ENCODE measurements at places on chromosomes 7 and 10.

DNA sequence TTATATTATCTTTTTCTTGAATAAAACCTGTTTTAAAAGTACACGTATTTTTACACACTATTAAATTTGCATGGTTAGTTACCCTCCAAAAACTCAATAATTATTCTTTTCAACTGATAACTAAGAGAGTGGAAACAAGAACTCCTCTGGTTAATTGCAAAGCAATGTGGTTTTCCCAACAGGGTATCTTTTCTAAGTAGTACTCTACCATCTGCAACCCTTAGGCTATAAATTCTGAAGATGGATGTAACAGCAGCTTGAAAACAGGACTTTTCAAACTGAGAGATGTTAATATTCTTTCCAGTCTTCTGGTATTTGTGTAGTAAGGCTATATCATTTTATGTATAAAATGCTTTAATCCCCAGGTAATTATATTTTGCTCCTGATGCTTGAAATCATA lies 916.1 kb upstream of the POT1 start:
- no peaks in the 10 kb centered on the region for H3K27me3 ChIP-seq
- H3K36me3 ChIP-seq, result no peaks in the 10 kb centered on the region
- no peaks in the 10 kb centered on the region for H3K4me1 ChIP-seq
- no peak overlapping the region for H3K27ac ChIP-seq
- H3K4me3 ChIP-seq, result no peak overlapping the region

GRCh38 chr10:75335191-75335590 lies 66.4 kb downstream of the ZNF503 start:
- no peaks in the 10 kb centered on the region for H3K27me3 ChIP-seq
- no peak for DNase-seq
- no peaks in the 10 kb centered on the region for H3K4me1 ChIP-seq
- no peak overlapping the region for H3K4me3 ChIP-seq
- peak overlapping the region; percentile 4 for H3K27ac ChIP-seq

GRCh38 chr10:132897516-132898381 lies 44.6 kb downstream of the CFAP46 start:
- no peak overlapping the region for H3K4me3 ChIP-seq
- no peaks in the 10 kb centered on the region for H3K36me3 ChIP-seq
- H3K27ac ChIP-seq, result no peak overlapping the region

DNA sequence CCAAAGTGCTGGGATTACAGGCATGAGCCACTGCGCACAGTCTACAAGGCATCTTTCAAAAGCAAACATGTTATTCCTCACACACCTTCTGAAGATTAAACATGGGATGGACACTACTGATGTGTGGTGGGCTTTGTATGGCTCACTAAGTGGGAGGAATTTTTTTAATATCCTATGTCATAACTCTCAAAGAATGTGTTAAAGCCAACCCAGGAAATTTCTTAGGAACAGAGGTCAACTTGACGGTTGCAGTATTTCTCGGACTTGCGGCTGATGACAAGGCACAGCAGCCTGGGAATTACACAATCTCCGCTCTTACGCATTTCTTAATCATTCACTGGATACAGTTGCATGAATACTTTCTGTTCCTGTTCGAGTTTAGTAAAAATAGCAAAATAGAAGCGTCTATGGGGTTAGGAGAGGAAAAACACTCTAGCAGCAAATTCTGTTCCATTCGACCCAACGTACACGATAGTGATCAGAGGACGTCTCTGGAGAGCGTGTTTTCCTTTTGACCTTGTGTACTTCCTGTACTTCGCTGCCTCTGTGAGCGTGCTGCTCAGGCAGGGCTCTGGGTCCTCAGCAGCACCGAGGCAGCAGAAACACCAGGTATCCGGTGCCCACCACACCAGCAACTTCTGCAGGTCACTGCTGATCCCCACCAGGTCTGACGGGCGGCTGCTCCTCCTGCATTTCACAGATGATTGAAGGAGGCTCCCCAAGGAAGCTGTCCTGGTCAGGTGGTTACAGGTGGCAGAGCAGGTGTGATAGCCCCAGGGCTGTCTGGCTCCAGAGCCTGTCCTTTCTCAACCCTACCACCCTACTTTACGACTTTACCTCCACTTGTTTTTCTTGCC lies 26.4 kb upstream of the SRGN start:
- DNase-seq, result peak; percentile 67
- H3K27ac ChIP-seq, result peak overlapping the region; percentile 89
- H3K4me1 ChIP-seq, result peaks cover 42% of the 10 kb centered on the region

- no peak overlapping the region for H3K4me3 ChIP-seq
- H3K27me3 ChIP-seq, result no peaks in the 10 kb centered on the region
- no peak overlapping the region for H3K27ac ChIP-seq
- no peak for DNase-seq
- H3K4me1 ChIP-seq, result no peaks in the 10 kb centered on the region
- no peaks in the 10 kb centered on the region for H3K36me3 ChIP-seq
These were observed 15.2 kb upstream of the CELF2 start for GRCh38 chr10:11002485-11002884.

DNA sequence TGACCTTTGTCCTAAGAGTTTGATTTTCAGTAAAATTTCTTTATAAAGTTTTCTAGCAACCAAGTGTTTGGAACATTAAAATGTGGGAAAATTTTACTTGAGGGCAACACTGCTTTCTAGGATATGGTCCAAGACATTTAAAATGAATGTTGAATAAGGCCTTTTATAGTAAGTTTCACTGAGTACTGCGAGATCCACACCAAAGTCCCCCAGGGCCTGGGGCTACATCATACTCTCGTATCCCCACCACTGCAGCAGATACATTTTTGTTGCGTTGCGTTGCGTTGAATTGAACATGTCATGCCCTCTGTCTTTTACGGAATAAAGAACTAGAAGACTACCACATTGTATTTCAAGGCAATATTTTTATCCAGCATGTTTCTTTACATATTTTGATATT lies 44.5 kb downstream of the PRTFDC1 start:
- H3K36me3 ChIP-seq, result no peaks in the 10 kb centered on the region
- H3K4me3 ChIP-seq, result no peak overlapping the region
- H3K4me1 ChIP-seq, result no peaks in the 10 kb centered on the region
- DNase-seq, result no peak
- no peaks in the 10 kb centered on the region for H3K27me3 ChIP-seq

GRCh38 chr10:118564652-118565051 lies 30.8 kb downstream of the PRLHR start:
- no peak for DNase-seq
- no peaks in the 10 kb centered on the region for H3K27me3 ChIP-seq
- H3K4me1 ChIP-seq, result no peaks in the 10 kb centered on the region
- no peaks in the 10 kb centered on the region for H3K36me3 ChIP-seq
- no peak overlapping the region for H3K4me3 ChIP-seq

DNA sequence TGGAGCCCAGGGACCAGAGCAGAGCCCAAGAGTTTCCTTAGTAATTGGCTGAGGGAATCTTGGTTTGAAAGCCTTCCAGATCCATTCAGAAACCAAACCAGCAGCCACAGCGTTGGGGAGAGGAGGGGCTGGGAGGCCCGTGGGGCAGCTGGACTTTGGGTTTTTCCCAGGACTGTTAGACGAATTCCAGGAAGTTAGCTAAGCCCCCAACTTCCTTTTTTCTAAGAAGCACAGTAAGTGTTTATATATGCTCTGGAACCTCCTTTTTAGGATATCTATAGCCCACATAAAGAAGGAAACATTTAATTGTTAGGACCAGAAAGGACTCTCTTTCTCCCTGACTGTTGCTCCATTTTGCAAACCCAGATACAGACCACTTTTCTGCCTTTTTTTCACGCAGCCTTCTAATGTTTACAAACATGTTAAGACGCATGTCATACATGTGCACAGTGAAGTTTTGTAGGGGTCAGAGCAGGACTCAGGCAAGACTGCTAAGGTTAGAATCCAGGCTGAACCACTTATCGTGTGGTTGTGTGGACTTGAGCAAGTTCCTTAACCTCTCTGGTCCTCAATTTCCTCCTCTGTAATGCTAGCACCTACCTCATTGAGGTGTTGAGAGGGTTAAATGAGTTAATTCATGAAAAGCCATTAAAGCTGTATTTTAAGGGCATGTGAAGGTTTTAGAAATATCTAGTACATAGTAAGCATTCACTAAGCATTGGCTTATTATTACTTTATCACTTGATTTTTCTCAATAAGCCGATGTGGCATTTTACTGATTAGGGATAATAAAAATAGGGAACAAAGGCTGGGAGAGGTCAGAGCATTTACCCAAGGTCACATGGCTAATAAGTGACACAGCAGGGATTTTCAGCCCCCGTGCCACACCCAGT lies 42.4 kb downstream of the TBATA start:
- H3K27me3 ChIP-seq, result no peaks in the 10 kb centered on the region
- H3K36me3 ChIP-seq, result no peaks in the 10 kb centered on the region
- peaks cover 41% of the 10 kb centered on the region for H3K4me1 ChIP-seq
- H3K27ac ChIP-seq, result peak overlapping the region; percentile 31
- DNase-seq, result peak; percentile 75
- H3K4me3 ChIP-seq, result no peak overlapping the region

DNA sequence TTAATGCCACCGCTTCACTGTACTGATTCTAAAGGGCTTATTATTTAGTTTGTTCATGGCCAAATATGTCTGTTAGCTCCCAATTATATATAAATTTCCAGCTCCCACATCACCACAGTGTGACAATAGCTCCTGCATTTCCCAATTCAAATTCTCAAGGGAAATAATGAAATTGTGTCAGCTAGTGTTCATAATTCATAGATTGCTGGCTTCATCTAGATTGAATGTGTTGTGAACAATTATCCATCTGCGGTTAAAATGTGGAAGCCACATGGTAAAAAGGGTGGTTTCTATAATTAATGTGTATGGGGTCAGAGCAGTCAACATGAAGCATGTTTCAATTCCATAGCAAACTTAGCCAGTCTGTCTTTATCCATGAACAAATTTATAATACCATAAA lies 154.3 kb downstream of the SEMA3E start:
- H3K4me1 ChIP-seq, result no peaks in the 10 kb centered on the region
- no peaks in the 10 kb centered on the region for H3K27me3 ChIP-seq
- H3K27ac ChIP-seq, result no peak overlapping the region
- no peaks in the 10 kb centered on the region for H3K36me3 ChIP-seq
- no peak overlapping the region for H3K4me3 ChIP-seq

DNA sequence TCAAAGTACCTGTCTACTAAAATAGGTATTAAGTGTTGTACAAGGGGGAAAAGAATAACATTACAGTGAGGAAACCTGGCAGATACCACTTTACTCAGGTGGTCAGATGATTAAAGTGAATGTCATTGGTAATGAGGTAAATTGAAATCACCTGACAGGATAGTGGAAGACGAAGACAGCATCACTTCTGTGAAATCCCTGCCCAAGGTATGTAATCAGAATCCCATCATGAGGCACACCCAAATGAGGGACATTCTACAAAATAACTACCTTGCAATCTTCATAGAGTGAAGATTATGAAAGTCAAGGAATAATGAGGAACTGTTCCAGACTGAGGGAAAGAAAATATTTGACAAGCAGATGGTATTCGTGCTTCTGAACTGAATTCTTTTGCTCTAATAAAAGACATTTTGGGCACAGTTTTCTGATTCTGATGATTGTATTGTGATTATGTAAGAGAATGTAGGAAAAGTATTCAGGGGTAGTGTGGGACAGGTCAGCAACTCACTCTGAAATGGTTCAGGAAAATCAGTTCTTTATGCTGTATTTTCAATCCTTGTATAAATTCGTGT lies 33.3 kb upstream of the ARMS2 start:
- no peak overlapping the region for H3K27ac ChIP-seq
- H3K36me3 ChIP-seq, result peaks cover 62% of the 10 kb centered on the region
- no peak for DNase-seq
- H3K27me3 ChIP-seq, result no peaks in the 10 kb centered on the region
- H3K4me3 ChIP-seq, result no peak overlapping the region

GRCh38 chr7:84058311-84059076 lies 136.1 kb downstream of the SEMA3A start:
- DNase-seq, result no peak
- H3K4me3 ChIP-seq, result no peak overlapping the region

DNA sequence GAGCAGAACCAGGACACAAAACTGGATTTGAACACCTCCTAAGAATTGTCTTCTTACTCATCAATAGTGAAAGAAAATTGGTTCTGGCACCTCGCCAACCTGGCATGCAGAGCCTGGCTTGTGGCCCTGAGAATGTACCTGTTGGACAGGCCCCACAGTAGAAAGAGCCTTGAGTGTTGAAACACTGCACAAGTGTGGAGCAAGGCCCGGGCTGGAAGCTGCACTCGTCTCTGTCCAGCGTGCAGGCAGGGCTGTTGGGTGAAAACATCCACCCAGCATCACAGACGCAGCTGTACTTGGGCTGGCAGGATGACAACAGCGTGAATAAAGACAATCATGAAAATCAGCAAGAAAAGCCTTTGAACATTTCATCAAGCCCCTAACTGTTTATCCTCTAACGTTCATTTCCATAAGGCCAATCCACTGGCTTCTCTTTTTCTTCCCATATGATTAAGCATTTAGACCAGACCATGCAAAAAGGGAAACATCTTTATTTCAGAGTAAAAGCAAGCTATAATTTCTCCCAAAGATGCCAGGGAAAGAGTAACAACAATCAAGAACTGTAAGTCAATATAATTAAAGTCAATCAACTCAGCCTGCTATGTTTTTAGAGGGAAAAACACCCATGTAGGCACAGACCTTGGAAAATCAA lies 15.6 kb downstream of the CUBN start:
- no peak overlapping the region for H3K27ac ChIP-seq
- no peaks in the 10 kb centered on the region for H3K4me1 ChIP-seq
- H3K36me3 ChIP-seq, result no peaks in the 10 kb centered on the region
- H3K4me3 ChIP-seq, result no peak overlapping the region

DNA sequence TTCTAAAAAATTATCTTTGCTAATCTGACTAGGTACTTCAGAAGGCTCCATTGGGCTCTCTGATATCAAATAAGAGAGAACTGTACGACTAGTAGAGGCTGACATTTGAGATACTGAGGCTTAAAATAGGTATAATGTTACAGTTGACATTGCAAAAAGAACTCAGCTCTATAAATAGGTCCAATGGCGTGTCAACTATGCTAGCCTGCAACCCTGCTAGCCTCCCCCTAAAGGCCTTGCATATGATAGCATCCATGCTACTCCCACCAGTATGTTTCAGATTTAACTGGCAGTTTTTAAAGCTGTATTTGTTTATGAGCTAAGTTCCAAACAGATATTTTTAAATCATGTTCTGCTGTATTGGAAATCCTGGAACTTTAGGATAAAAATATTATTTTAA lies at the start of gene PPP1R3A:
Gene PPP1R3A (minus strand): TSS at position 64 of the 400 bp plus-strand sequence. CDS start 13 bp downstream, at position 51.
- H3K4me3 ChIP-seq, result peak within 1 kb of the TSS; percentile 33
- H3K36me3 ChIP-seq, result no peaks in the 10 kb centered on the region
- H3K4me1 ChIP-seq, result no peaks in the 10 kb centered on the region
- H3K27me3 ChIP-seq, result no peaks in the 10 kb centered on the region
- no peak for DNase-seq
- H3K27ac ChIP-seq, result peak within 1 kb of the TSS; percentile 79

GRCh38 chr7:100190048-100190711 lies 12.5 kb downstream of the STAG3 start:
- H3K27ac ChIP-seq, result no peak overlapping the region
- no peaks in the 10 kb centered on the region for H3K4me1 ChIP-seq
- no peak for DNase-seq
- H3K36me3 ChIP-seq, result no peaks in the 10 kb centered on the region
- H3K4me3 ChIP-seq, result no peak overlapping the region

GRCh38 chr7:159062569-159062968 lies 82.1 kb downstream of the VIPR2 start:
- DNase-seq, result no peak
- no peak overlapping the region for H3K4me3 ChIP-seq
- H3K36me3 ChIP-seq, result no peaks in the 10 kb centered on the region
- H3K27me3 ChIP-seq, result no peaks in the 10 kb centered on the region

GRCh38 chr10:27536437-27536836 lies 32.3 kb downstream of the RAB18 start:
- no peak overlapping the region for H3K27ac ChIP-seq
- H3K36me3 ChIP-seq, result peaks cover 74% of the 10 kb centered on the region
- H3K27me3 ChIP-seq, result no peaks in the 10 kb centered on the region

- H3K4me1 ChIP-seq, result no peaks in the 10 kb centered on the region
- no peak overlapping the region for H3K4me3 ChIP-seq
- DNase-seq, result no peak
- no peaks in the 10 kb centered on the region for H3K36me3 ChIP-seq
- no peak overlapping the region for H3K27ac ChIP-seq
These were observed 32.9 kb upstream of the CCDC71L start for GRCh38 chr7:106693677-106694353.
